ENCODE measurements at places on chromosomes 7 and 10.

DNA sequence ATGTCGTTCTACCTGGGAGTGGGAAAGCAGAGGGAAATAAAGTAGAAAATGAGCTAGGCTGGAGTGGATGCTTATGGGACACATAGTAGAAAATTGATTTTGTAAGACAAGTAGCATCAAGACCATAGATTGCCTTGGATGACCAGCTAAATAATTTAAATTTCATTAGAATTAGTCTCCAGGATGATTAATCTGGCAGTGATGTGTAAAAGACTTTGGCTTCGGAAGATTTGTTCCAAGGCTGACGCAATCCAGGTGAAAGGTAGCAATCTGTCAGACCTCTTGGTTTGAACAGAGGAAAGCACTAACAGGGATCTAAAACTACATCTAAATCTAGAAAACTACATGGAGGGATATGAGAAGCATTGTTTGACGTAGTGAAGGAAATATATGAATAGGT lies 236.5 kb downstream of the ARL4A start:
- DNase-seq, result no peak

GRCh38 chr7:40570223-40570622 lies 435.4 kb downstream of the SUGCT start:
- no peak for DNase-seq

GRCh38 chr7:48274662-48275061 lies 103.4 kb downstream of the ABCA13 start:
- DNase-seq, result no peak

GRCh38 chr7:71652510-71652909 lies 520.6 kb downstream of the GALNT17 start:
- DNase-seq, result no peak

- no peak for DNase-seq
These were observed 364.3 kb downstream of the PLXNA4 start for GRCh38 chr7:132211971-132212370.

- no peak for DNase-seq
These were observed 197.3 kb downstream of the CREB5 start for GRCh38 chr7:28609608-28610007.

DNA sequence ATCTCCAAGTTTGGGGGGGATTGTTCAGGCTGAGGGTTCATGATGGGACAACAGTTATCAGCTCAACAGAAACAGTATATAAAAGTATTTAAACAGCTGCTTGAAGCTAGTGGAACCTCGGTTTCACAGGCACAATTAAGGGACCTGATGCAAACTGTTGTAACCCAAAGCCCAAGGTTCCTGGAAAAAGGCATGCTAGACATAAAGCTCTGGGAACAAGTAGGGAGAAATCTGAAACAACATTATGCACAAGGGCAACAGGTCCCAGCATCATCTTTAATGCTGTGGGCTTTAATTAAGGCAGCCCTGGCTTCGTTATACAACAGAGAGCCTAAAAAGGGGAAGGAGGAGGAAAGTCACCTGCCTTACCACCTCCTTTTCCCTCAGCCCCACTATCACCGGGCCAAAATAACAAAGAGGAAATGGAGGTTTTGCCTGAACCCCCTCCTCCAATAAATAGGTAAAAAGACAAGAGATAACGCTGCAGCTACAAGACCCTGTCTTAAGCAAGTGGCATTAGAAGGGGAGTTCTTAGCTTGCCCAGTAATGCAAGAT lies 83.2 kb upstream of the GPR22 start:
- no peak for DNase-seq

DNA sequence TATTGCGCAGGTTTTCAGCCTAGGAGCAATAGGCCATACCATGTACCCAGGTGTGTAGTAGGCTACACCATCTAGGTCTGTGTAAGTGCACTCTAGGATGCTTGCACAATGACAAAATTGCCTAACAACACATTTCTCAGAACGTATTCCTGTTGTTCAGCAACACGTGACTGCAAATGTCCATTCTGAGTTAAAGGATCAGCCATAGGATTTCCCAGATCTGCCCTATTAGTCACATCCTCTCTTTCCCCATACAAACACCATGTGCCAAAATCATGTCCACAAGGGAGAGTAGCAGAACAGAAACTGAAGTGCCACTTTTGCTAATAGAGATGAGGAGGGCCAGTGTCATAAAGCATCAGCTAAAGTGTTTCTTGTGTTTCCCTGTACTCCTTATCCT lies 42.6 kb upstream of the AMPH start:
- DNase-seq, result no peak

DNA sequence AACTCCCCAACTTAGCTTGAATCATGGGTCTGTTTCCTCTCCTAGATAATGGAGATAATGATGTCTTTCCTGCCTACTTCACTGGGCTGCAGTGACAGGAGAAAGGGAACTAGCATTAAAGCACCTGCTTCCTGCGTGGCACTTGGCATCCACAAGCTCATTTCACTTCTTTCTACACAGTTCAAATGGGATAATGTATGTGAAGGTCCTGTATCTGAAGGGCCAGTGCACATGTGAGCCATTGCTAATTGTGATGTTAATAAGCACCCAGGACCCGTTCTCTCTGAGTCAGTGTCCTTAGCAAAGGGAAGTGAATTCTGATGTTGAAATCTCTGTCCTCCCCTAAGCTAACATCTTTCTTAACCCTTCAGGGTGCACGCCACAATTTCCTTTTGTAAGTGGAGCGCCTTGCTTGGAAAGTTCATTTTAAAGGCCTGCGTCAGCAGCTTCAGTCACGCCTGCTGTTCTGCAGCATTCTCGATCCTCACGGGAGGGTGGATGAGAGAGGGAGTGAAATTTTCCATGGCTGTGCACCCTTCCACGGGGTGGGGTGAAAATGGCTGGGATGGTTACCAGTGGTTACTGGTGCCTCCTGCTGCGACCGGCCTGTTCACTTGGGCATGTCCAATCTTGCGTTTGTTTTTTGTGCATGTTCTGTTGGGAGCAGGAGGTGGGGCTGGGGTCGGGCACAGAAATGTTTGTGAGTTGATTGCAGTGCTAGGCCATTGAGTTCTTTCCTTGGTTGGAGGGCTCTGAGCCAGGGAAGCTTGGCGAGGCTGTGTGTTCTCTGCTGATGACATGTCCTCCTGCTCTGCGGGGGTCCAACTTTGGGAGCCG lies 59.2 kb downstream of the HK1 start:
- DNase-seq, result no peak

DNA sequence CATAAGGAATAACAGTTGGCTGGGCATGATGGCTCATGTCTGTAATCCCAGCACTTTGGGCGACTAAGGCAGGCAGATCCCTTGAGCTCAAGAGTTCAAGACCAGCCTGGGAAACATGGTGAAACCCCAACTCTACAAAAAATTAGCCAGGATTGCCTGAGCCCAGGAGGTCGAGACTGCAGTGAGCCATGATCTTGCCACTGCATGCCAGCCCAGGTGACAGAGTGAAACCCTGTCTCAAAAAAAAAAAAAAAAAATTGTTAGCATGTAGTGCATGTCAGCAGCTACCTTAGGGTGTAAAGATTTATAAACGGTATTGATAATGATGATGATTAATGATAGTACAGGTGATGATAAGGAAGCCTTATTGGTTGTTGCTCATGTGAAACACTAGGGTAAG lies 331.2 kb upstream of the FZD1 start:
- no peak for DNase-seq

DNA sequence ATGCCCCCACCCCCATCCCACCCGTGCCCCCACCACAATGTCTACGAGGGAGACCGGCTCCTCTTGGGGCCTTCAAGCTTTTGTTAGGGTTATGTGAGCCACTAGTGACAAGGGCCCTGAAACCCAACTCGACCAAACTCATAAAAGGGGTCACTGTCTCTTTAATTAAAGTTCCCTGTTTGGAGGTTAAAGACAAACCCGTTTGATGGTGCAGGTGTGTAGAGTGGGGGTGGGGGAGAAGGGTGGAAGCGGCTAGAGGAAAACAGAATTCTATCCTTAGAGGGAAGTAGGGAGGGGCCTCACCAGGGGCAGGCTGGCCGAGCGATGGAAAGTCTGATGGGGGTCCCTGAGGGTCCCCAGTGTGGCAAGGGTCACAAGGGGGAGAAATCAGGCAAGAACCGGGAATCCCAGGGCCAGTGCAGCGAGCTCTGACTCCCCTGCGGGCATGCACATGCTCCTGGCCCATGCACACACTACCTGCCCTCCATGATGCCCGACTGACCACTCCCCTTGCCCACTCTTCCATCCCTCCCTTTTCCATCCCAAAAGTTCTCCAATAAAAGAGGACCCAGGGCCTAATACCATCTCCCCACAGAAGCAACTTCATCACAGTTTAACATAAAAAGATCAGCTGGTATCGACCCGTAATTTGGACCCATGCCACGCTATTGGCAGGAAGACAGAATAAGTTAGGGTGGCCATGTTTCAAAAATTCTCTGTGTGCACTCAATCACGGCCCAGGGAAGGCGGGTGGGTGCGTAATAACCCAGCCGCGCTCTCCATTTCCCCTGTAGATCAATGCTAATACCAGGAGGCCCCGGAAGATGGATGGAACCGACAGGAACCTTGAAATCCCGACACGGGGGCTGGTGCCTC lies 35.9 kb upstream of the SLF2 start:
- no peak for DNase-seq

DNA sequence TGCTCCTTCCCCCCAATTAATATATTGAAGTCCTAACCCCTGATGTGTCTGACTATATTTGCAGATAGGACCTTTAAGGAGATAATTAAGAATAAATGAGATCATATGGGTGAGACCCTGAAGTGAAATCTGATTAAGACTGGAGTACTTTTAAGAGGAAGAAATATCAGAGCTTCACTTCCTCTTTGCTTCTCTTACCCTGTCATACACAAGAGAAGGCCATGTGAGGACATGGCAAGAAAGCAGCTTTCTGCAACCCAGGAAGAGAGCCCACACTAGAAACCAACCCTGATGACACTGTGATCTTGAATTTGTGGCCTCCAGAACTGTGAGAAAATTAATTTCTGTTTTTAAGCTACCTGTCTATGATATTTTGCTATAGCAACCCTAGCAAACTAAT lies 44.2 kb downstream of the JMJD1C start:
- DNase-seq, result no peak

GRCh38 chr10:116084161-116084560 lies 188.8 kb downstream of the GFRA1 start:
- DNase-seq, result no peak

DNA sequence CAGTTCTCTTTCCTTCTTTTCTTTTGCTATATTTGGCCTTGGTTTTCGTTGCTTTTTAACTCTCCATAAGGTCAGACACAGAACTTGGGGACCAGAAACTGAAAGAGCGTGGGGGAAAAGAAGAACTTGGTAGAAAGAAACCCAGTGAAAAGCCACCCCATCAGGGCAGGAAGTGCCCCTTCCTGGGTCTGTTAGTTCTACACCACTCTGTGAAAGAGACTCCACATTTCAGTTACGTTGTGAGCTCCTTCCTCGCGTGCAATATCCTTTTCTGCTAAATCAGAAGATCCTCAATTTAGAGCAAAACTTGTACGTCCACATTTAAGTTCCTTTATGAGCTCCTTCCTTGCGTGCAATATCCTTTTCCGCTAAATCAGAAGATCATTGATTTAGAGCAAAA lies 220.6 kb upstream of the FOXK1 start:
- DNase-seq, result no peak

- DNase-seq, result no peak
These were observed 264.3 kb downstream of the AUTS2 start for GRCh38 chr7:69862413-69863064.

- no peak for DNase-seq
These were observed 238.1 kb downstream of the ZNF248 start for GRCh38 chr10:37619336-37619735.

Data from esophagus squamous epithelium (tissue), 5 donors.